ENCODE measurements at places on chromosomes 16 and 17.

GRCh38 chr16:18932243-18932987 is 6.2 kb upstream of the SMG1 start:
- peak; percentile 35 for DNase-seq

DNA sequence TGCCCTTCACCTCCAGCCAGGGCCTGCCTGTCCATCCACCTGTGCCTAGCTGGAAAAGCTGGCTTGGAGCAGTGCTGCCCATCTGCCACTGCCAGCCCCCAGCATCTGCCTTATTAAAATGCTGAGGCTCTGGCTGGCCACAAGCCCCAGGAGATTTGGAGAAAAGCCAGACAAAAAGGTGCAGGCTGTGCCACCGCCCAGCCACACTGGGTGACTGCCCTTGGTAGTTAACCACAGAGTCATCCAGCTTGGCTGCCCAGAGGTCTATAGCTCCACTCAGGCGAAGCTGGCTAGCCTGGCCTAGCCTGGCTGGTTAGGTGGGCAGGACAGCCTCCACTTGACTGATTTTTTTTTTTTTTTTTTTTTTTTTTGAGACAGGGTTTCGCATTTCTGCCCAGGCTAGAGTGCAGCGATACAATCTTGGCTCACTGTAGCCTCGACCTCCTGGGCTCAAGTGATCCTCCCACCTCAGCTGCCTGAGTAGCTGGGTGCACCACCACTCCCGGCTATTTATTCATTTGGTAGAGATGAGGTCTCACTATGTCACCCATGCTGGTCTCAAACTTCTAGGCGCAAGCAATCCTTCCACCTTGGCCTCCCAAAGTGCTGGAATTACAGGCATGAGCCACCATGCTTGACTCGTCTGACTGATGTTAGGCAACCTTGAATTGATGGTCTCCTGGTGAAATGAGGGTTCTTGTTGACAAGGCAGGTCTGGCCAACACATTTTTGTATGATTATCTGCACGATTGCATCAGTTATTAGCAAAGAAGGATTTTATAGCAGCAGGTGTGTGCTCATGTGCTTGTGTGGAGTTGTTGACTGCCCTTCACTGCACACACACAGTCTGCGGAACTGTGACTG is 103.8 kb downstream of the RAB11FIP4 start:
- DNase-seq: no peak

- DNase-seq: no peak
These were observed 70.9 kb downstream of the PLXDC1 start for GRCh38 chr17:39080421-39081078.

DNA sequence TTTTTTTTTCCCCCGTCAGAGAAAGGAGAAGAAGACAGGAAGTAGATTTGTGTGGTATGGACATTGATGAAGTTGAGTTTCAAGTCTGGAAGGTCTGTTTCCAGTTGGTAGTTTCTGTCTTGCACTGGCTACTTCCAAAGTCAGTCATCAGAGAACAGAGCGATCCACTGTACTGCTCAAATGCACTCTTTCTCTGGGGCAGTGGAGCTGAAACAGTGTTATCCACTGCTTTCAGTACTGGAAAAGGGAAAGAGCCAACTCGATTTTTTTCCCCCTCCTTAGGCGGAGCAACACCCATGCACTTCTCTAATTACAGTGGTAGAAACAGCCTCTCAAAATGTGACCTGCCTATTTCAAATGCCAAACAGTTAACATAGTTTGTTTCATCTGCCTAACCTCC is 7.4 kb downstream of the PRKCA start:
- DNase-seq: no peak

GRCh38 chr17:79160980-79161636 is 86.5 kb downstream of the ENGASE start:
- no peak for DNase-seq

DNA sequence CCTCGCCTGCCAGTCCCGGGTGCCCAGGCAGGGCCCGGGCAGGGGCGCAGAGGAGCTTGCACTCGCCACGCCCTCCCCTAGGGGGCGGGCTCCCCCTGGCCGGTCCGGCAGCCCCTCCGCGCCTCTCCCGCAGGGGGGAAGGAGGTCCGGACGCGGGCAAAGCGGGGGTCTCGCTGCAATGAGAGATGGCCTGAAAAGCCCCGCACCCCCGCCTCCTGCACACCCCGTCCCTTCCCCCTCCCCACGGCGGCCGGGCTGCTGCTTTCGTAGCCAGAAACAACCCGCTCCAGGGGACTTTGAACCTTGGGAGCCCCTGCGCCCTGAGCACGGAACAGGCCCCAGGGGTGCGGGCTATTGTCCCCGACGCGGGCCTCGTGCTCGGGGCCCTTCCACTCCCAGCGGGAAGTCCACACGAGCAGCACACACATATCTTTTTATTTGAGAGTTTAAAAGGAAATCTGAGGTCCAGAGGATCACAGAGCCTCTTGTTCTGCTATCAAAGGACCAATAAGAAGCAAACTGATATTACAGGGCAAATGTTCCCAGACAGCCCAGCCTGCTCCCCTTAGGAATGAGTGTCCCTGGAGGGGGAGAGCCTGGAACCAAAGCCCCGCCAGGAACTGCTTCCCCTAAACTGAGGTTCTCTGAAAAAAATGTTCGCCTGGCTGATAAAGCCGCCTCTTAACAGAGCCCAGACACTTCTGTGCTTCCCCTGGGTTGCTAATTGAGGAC is 5.8 kb upstream of the CBX4 start:
- DNase-seq: no peak

DNA sequence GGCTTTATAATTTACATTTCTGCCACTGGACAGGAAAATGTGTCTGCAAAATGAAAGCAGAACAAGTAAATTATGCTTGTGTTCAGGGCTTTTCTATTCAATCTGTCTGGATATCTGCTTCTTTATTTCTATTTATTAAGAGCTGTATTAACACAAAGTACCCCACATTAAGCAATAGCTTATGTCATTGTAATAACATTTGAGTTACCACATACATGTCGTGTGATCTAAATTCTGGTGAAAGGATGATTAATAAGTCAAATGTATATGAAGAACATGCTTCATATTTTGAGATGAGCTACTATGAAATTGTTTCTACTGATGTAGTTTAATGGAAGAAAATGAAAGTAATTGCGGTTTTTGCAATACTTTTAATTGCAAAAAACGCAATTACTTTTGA is 238.2 kb downstream of the KCNJ2 start:
- DNase-seq: no peak

DNA sequence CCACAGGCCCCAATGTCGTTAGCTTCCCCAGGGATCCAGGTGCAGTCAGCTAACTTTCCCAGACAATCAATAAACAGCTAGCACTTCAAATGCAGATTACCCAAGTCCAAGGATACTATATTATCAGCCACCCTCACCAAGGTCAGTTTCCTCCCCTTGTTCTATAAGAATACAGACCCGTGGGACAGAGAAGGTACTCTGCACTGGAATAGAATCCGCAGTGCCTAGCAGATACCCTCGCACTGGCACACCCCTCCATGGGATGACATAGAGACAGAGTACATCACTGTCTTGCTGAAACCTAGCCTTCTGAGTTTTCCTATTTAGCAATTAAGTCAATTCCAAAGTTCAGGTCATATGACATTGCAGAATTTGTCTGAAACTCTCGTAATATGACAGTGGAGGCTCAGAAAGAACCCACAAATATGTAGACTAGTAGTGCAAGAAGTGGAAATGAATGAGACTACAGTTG is 40.0 kb upstream of the ABCA10 start:
- no peak for DNase-seq

DNA sequence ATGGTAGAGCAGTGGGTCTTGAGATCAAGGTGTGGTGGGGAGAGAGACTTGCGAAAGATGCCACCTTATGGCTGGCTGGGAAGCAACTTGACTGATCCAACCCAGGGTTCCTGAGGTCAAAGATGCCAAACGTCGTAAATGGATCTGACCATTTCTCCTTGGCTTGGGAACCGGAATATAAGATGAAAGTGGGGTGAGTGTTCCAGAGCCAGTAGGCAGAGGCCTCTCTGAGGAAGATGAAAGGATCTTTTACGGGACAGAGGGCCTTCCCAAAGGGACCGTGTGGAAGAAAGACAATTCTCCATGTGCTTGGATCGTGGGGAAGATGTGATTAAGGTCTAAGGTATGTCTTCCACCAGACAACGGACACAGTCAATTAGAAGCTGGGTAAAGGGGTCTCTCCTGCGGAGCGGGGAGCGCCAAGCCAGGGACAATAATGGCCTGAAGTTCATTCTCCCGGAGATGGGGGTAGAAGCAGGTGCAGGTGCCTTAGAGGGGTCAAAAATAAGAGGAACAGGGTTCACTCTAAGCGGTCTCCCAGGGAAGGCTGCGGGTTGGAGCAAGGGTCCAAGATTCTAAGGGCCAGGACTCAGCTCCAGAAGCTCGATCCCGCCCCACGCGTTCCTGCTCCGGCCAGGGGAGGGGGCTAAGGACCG is 800 bp downstream of the FXR2 start:
- DNase-seq: no peak

GRCh38 chr17:2214929-2215615 is 88.5 kb downstream of the SMG6 start:
- DNase-seq: no peak

DNA sequence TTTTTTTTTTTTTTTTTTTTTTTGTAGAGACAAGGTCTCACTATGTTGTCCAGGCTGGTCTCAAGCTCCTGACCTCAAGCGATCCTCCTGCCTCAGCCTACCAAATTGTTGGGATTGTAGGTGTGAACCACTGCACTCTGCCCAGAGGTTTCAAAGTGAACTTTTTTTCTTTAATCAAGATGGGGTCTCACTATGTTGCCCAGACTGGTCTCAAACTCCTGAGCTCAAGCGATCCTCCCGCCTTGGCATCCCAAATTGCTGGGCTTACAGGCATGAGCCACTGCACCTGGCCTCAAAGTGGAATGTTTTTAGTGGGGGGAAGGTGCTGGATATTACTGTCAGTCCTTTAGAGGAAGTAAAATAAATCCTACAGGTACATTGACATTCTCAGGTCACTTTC is 12.0 kb upstream of the CEP20 start:
- DNase-seq: no peak

DNA sequence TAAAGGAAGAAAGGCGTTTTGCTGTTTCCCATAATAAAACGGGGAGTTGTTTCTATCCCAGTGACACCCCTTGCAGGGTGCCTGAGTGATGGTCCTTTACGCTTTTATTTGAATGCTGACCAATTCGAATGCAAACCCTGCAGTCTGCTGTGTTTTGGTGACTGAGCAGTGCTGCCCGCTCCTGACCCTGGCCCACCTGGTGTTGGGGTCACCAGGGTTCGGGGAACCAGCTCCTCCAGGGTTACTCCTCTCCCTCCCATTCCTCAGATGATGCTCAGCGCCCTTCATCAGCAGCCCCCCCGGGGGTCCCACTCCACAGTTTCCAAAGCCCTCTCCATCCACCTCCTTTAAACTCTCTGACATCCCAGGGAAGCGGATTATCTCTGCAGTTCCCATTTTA is 6.0 kb downstream of the CA4 start:
- no peak for DNase-seq

- DNase-seq: no peak
These were observed 16.4 kb upstream of the ALOX15B start for GRCh38 chr17:8022360-8023003.

GRCh38 chr16:89383095-89384003 is 107.0 kb downstream of the ANKRD11 start:
- DNase-seq: no peak

Data from retinal pigment epithelial cell (primary cell).